ENCODE measurements at places on chromosomes 6 and 20.

DNA sequence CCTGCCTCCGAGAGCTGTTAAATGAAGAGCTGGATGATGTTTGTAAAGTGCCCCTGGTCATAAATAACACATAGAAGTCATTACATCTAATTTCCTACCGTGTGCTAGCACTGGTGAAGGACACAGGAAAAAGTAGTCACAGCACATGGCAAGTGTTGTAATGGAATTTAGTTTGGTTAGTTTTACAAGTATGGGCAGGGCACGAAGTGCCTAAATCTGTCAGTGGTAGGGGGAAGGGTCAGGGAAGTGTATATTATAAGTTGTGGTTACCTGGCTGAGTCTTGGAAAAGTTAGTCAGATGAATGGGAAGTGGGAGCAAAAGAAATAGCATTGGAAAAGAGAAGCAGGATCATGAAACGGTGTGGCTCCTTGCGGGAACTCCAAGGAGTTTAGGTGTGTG, 1.6 kb downstream of the RIPPLY2 start:
- DNase-seq = no peak

DNA sequence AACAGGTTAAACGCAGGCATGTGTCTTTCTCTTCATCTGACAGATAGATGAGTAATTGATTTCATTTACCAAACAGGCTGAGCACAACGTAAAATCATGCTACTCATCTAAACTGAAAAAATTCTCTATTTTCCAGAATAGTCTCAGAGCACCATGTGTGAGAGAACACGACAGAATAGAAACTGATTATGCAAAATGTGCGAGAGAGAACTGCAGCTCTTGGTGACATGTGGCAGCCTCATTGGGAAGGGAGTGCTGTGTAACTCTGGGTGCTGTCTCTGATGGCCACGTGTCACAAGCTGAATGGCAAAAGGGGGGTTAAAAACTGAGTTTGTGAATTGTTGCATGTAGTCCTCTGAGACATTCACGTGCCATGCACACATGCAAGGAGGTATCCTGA, 143.7 kb upstream of the ATXN1 start:
- no peak for DNase-seq

GRCh38 chr20:64083804-64084684, at the start of gene LKAAEAR1:
Gene LKAAEAR1 (minus strand): TSS chr20:64084398. CDS start chr20:64084219, 179 bp downstream.
- no peak for DNase-seq

DNA sequence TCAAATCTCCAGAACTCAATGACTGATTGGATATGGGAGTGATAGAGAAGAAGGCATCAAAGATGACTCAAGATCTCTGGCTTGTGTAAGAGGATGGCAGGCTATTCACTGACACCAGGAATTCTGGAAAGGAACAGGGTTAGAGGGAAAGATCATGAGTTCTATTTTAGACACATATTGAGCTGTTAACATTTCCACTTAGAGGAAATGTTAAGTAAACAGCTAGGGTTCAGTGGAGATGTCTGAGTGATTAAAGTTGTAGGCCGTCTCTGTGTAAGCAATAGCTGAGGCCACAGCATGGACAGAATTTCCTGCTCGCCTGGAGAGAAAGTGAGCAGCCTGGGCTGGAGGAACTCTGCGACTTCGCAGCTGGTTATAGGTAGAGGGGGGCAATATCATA, 21.0 kb downstream of the ZC3H12D start:
- DNase-seq = peak; percentile 31

DNA sequence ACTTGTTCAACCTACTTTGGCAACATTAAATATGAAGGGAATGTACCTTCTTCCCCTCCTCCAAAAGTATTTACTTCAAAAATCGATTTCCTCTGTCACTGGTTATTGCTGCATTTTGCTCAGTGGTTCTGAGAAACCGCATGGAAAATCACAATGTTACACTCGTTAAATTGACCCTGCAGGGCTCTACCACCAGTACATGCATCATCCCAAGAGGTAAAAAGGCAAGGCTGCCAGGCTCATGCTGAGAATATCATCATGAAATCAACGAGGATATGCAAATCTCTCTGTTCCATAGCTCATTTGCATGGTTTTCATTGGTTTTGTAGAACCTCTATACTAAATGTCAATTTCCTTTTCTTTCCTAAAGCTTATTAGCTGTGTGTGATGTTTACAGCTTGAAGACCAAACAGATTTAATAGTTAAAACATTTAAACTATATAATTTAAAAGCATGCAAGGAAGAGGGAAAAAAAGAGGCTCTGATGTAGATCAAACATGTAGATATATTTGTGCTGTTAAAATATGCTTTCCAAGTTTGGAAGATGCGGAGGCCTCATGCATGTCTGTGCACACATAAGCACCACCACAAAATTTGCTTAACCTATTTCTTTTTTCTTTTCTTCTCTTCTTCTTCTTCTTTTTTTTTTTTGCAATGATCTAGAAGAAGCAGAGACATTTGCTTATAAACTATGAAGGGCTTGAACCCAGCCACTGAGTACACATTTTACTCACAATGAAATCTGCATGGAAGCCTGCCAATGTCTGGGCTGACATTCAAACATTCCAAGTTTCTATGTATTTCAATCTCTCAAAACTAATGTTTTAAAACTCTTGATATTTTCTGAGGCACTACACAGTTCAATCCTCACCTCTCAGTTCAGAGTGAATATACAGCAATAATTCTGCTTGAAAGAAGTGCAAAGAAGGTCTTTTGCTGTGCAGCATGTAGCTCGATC, 194.0 kb downstream of the GMPR start:
- peak; percentile 85 for DNase-seq

DNA sequence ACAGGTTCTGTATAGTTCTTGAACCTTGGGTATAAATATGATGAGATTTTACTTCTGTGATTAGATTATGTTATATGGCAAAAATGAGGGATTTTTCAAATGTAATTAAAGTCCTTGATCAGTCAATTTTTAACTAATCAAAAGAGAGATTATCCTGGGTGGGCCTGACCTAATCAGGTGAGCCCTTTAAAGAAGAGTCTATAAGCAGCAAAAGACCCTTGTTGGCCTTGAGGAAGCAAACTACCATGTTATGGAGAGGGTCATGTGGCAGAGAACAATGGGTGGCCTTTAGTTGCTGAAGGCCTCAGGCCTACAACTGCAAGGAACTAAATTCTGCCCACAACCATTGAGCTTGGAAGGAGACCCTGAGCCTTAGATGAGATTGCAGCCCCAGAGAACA, 102.5 kb upstream of the RIPOR2 start:
- DNase-seq = no peak

GRCh38 chr6:30837870-30838269, 46.4 kb upstream of the DDR1 start:
- DNase-seq = no peak
